Activated naive CD4-positive, alpha-beta T cell treated with anti-CD3 and anti-CD28 coated beads for 36 hours (primary cell): ENCODE measurements at places on chromosomes 3 and 15. TPM values are rescaled to one million over a fixed set of nuclear protein-coding genes. Genes with fewer than 3 reads are reported as not detected.

POMGNT2 gene
- total RNA-seq: 7.6 TPM

FRMD5 gene
- 0.50 TPM for total RNA-seq

STAB1 gene
- total RNA-seq: 0.10 TPM

DNA sequence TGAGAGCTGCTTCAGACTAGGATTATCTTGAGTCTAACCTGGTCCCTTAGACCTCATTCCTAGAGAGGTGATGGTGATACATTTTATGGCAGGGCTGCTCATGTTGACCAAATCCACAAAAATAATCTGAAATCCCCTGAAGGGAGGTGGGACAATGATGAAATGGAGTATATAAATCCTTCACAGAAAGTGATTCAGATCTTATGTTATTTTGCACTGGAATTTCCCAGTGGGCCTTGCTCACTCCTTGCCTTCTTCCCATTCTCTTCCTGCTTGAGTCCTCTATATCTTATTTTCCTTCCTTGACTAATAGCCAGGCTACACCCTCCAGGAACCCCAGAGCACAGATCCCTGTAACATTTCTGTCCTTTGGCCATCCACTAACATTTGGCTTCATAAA is 10.4 kb upstream of the TMEM202 start:
- no peak for DNase-seq
- H3K4me1 ChIP-seq: no peaks in the 10 kb centered on the region
- no peaks in the 10 kb centered on the region for H3K27me3 ChIP-seq
- H3K27ac ChIP-seq: no peak overlapping the region
- no peak overlapping the region for H3K4me3 ChIP-seq
- H3K36me3 ChIP-seq: no peaks in the 10 kb centered on the region

DNA sequence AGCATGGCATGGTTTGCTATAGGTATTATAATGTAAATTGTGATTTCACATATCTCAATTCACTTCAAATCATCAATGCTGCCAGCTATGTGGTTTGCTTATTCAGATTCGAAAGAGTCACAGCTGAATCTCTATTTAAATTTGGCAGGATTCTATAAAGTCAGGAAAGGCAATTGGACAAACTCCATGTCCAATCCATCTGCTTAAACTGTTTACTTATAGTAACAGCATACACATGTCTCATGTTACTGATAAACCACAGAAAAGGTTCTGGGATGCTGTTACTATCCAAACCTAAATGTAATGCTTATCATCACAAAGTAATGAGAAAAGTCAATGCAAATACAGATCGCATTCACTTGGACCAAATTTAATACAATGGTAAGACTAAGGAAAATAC is 229.7 kb downstream of the ISL2 start:
- no peaks in the 10 kb centered on the region for H3K27me3 ChIP-seq
- H3K4me1 ChIP-seq: peaks cover 3% of the 10 kb centered on the region
- peaks cover 24% of the 10 kb centered on the region for H3K36me3 ChIP-seq
- no peak overlapping the region for H3K4me3 ChIP-seq
